ENCODE measurements at places on chromosomes 16 and 17.
A peak's percentile ranks its signal among the peaks of the same experiment; 100 is the strongest.

GRCh38 chr16:8634991-8635736, 13.7 kb downstream of the METTL22 start:
- no peak for DNase-seq

GRCh38 chr16:56688762-56689161, 6.5 kb downstream of the MT1X start:
- DNase-seq = no peak

DNA sequence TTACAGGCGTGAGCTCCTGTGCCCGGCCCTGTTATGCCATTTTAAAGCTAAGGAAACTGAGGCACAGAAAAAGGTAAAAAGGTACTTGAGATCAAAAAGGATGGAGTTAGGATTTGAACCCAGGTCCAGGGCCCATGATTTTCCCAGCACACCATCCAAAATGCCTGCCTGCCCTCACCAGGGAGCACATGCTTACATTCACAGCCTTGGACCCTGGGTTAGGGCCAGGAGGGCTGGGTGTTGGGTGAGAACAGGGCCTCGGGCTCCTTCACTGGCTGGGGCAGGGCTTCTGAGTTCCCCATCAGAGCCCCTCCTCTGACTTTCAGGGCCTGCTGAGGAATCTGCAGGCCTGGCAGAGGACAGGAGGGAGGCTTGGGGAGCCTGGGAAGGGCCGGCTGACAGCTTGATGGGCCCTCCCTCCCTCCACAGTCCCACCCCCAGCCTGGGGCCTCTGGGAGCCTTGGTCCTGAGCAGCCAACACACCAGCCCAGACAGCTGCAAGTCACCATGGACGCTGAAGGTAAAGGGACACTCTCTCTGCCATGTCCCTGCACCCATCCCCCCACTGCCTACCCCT, at the start of gene QPRT:
QPRT (plus strand) TSS at position 490 of the 577 bp plus-strand sequence; CDS start at position 508, 18 bp downstream.
- DNase-seq = peak; percentile 81

GRCh38 chr16:74997042-74997491, 1.8 kb upstream of the ZNRF1 start:
- no peak for DNase-seq

- DNase-seq = no peak
Observed at GRCh38 chr17:17783825-17784656, 52.7 kb downstream of the SREBF1 start.

DNA sequence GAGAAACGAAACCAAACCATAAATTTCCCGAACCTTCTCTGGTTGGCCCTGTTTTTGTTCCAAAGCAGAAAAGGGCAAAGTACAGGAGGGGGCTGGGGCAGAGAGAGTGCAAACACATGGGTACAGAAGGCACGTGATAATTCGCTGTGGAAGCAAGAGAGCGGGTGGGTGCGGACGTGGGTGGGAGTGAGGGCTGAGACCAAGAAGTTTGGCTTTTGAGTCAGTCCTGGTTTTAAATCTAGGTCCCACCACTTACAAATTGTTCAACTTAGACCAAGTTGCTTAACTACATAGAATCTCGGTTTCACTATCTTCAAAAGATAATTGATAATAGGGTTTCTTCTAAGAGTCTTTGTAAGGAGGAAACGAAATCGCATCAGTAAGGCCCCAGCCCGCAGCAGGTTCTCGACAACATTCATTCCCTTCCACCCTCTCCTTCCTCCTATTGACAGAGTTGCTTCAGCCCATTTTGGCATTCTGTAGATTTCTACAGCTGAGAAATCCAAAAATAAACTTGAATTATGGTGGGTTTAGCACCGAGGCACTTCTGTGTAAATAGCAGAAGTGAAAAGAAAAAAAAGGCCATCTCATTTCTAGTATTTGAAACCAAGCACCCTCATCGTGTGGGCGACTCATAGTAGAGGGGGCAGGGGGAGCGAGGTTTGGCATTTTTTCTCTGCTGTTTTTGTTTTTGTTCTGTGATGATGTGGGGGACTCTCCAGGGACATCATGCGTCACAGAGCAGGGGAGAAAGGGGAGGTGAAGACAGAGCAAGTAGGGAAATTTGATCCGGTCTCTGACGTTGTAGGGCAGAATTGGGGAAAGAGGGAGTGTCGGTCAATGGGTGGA, 33.6 kb upstream of the CCR7 start:
- DNase-seq = no peak

DNA sequence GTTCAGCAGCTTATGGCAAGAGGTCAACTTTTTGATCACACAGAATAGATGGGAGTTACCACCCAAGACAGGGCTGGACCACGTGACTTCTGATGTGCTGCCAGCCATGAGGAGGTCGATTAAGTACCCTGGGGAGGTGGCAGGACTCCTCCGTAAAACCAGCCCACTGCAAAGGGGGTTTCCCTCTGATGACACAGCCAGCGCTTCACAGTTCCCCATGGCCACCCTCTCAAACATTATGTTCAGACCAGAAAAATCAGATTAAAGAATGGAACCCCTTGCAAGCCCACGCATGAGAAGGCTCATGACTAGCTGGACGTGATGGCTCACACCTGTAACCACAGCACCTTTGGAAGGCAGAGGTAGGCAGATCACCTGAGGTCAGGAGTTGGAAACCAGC, 222.9 kb downstream of the CPPED1 start:
- DNase-seq = no peak

GRCh38 chr17:73163043-73163442, 1.8 kb upstream of the SSTR2 start:
- DNase-seq = no peak

GRCh38 chr17:72388765-72389473, 268.1 kb downstream of the SOX9 start:
- DNase-seq = peak; percentile 98

DNA sequence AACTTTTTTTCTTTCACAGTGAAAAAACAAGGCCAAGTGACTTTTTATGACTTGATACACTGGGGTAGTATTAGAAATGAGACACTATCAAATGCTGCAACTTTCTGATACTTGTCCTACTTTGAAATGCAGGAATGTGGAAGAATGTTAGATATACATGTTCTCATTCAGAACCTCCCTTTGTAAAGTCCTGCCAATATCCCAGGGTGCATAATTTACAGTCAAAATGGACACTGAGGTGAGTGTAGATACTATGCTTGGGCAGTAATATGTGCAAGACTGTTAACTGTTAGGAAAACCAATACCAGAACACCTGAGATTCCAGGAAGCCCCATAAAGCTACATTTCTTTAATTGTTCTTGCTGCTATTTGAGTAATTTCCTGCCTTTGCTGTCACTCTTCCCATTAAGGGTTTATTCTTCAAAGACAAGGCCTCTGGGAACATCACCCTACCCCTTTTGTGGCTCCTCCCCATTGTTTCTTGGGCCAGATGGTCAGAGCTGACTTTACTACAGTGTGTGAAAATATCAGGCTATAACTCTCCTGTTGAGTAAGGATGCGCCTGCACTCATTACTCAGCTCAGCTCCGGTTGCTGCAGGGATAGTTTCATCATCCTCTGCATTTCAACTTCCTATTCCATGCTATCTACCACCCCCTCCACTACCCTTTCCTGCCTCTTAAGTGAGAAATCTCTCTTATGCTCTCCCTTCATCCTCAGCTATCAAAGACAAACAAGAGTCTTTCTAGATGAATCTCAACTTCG, 48.7 kb downstream of the TMEM100 start:
- DNase-seq = no peak

DNA sequence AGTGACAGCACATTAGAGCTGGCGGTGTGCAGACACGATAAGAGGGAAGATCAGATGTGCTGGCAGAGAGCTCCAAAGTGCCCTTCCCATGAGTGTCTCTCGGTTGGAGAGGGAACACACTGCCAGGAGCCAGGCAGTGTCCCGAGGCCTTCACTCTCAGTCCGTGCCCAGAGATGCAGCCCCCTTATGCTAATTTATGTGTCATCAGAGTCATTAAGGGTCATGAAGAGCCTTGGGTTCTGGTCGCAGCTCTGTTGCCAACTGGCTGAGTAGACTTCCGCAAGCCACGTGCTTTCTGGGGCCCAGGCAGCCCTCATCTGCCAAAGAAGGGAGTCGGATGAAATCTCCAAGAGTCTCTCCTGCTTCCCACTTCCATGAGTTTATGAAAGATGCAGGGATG, 232.5 kb downstream of the MSI2 start:
- no peak for DNase-seq

- DNase-seq = peak; percentile 84
Observed at GRCh38 chr17:38724337-38724988, 5.7 kb upstream of the CISD3 start.

DNA sequence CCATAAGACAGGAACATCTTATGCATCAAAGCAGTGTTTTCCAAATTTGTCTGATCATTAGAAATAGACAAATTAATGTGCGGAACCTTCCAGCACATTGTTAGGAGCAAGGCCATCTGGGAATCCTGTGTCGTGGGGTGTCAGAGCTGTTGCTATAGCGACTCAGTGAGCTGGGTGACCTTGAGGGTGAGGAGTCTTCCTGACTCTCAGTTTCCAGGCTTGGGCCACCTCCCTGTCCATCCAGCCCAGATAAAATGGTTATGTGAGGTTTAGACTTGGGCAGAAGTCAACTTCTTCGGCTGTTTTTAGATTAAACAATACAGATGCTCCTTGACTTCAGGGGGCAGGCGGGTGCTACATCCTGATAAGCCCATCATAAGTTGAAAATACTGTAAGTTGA, 20.6 kb downstream of the MT1X start:
- DNase-seq = no peak

DNA sequence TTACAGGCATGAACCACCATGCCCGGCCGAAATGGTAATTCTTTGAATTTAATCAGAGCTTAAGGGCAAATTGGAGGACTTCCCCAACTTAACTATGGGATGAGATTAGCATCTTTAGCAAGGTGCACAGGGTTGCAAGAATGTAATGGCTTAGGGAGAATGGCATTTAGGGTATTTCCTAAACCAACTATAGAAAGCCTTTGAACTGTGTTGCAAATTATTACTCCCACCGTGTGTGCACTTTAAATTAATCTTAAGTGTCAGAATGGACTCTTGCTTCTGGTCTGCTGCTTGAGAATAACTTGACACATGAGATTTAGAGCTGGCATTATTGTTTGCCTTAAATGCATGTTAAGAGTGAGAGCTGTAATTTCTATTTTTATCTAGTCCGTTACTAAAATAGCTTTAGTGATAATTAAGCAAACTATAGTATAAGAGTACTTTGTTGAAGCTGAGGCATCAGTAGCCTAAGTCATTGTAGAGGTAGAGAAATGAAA, 59.8 kb downstream of the TUBD1 start:
- DNase-seq = peak; percentile 96

- DNase-seq = peak; percentile 22
Observed at GRCh38 chr16:48384520-48385252, 527 bp downstream of the SIAH1 start.

- DNase-seq = no peak
Observed at GRCh38 chr16:84144209-84144858, 643 bp downstream of the HSDL1 start.

GRCh38 chr16:81170824-81171223, 67.7 kb upstream of the BCO1 start:
- no peak for DNase-seq

DNA sequence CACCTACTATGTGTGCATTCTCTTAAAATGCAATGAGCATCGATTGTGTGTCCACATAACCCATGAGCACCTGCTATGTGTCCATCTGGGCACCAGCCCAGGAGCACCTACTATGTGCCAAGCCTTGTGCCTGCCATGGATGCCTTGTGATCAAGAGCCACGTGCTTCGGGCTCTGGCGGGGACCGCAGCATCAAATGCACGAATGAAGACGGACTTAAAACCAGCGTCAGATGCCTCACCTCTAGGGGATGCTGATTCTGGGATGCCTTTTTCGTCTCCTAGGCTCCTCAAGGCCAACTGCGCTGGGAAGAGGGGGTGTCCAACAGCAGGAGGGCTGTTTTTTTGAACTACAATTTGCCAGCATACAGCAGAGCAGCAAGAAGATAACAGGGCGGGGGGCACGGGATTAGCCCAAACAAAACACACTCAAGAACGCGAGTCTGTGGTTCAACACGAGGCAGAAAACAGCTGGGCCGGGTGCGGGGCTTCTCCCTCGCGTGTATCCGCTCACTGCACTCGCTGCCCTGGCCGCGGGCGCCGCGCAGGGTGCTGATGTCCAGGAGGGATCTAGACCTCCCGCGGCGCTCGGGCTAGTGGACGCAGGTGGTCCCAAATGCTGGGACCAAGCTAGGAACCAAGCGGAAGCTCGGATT, 1.2 kb upstream of the GLIS2 start:
- DNase-seq = no peak

DNA sequence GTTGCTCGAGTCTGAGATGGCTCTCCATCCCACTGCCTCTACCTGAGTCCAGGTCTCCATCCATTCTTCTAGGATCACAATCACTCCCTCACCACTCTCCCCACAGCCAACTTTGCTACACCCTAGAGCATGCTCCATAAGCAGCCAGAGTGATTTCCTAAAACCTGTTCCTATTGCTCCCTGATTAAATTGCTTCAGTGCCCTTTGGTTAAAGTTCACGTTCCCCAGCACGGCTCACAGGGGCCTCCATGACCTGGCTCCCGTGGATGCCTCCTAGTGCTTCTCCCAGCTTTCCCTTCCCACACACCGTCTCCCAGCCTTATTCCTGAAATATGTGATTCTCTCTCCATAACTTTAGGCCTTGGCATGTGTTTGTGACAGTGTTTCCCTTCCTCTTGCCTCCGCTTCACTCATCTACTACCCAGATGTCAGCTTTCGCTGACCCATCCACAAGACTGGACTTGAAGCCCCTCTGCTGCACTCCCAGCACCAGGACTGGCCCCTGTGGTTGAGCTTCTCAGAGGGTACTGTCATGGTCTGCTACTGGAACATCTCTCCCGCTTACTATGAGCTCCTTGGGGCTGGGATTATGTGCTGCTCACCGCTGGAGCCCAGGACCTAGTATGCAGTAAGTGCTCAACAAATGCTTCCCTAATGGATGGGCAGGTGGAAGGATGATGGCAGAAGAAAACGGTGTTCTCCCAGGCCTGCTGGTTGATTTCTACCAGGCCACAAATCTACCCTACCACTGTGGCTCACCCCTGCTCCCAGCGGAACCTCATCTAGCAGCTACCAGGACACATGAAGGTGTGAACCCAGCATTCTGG, 17.9 kb downstream of the MYO18A start:
- DNase-seq = no peak

- DNase-seq = no peak
Observed at GRCh38 chr17:27628376-27628775, 2.6 kb upstream of the LGALS9 start.

DNA sequence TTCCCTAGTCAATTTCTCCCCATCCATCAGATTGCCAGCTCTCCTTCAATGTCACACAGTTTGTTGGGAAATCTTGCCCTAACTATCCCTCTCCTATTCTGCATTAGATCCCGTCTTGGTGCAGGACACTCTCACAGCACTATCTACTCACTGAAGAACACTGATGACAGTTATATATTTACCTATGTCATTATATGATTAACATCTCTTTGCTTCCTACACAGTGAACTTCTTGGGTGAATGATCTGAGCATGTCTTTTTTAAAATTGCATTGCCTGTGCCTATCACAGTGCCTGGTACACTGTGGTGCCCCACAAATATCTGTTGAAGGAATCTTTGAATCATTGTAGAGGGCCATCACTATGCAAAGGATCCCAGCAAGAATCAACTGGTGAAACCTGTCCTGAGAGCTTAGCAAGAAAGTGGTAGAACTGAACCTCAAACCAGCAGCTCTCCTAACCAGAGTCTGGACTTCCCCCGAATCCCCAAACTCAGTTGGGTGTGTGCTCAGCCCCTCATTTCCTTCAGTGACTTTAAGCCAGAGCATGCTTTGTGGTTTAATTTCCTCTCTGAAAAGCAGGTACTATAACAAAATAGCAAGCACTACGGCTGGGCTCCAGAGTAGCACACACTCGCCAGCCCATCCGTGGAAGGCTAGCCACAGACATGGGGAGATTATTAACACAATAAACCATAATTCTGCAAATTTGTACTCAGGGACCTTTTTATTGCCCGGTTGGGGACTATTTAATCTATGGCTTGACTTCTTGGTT, 680.7 kb upstream of the SALL1 start:
- DNase-seq = no peak

- peak; percentile 50 for DNase-seq
Observed at GRCh38 chr17:44444735-44445105, 55.3 kb upstream of the ITGA2B start.

Measured in A172 (cell line).